ENCODE measurements at places on chromosomes 6 and 20.

DNA sequence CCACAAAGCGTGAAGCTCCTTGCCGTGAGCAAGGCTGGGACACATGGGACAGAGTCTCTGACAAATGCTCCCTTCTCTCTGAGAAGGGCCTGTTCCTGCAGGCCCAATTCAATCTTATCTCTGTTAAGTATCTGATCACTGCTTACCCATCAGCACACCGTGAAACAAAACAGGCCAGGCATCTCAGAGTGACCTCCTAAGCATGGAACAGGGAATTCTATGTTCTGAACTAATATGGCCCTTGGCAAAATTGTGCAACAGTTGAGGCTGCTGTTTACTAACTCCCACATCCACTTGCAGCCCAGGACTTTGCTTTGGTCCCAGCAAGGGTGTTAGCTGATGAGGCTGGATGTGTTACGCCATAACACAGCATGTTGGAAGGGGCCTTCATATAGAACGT is 79.2 kb downstream of the GCLC start:
- no peak for DNase-seq

GRCh38 chr6:35601331-35602132 is 87.2 kb downstream of the FKBP5 start:
- peak; percentile 81 for DNase-seq

GRCh38 chr20:7232796-7233195 is 465.3 kb downstream of the BMP2 start:
- no peak for DNase-seq

DNA sequence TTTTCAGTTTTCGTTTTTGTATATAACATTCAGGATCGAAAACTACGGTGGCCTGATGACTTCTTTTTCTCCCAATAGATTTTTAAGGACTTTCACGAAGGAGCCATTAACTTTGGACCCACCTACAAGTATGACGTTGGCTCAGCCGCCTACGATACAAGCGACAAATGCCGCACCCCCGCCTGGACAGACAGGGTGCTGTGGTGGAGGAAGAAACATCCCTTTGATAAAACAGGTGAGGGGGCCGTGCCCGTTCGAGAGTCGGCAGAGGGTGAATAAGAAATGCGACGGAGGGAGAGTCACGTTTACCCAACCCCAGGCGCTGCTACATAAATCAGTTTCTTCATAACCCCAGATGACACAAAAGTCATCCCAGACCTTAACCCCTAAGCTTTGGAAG is 91.5 kb downstream of the SERAC1 start:
- no peak for DNase-seq

DNA sequence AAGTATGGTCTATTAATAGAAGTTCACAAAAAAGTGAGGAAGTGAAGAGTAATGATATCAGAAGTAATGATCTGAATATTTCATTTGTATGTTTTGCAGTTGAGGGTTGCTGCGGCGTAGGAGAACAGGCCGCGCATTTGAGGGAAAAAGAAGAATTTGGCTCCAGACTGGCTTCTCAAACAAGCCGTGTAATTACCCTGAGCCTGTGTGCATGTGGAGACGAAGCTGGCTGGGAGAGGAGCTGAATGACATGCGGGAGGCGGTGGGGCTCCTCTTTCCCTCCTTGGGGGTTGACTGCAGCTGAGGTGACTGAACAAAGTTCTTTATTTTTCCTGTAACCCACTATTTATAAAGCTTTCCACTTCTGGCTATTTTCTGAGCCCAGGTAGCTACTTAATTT is 115.5 kb upstream of the AFDN start:
- DNase-seq, result no peak

DNA sequence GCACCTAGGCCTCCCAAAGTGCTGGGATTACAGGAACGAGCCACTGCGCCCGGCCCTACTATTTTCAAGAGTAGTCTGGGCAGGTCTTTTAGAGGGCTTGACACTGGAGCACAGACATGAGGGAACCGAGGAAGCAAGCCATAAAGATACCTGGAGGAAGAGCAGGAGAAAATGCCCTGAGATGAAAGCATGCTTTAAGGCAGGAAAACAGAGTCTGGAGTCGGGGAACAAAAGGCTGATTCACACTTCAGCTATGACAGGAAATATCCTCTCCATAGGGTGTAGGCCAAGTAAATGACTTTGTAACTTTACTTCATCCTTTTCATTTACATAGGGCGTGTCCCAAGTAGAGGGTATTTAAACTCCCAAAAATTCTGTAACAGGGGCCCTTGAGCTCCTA is 4.3 kb upstream of the SERINC3 start:
- DNase-seq, result no peak

- no peak for DNase-seq
Observed at GRCh38 chr6:105606831-105607463, 204.1 kb upstream of the PREP start.

- no peak for DNase-seq
Observed at GRCh38 chr6:119584088-119584487, 234.5 kb upstream of the MAN1A1 start.

GRCh38 chr6:43075670-43076463 is at the start of gene PTK7:
Gene PTK7 (plus strand): TSS chr6:43076314. CDS start chr6:43076489, 175 bp downstream.
- DNase-seq, result peak; percentile 47

DNA sequence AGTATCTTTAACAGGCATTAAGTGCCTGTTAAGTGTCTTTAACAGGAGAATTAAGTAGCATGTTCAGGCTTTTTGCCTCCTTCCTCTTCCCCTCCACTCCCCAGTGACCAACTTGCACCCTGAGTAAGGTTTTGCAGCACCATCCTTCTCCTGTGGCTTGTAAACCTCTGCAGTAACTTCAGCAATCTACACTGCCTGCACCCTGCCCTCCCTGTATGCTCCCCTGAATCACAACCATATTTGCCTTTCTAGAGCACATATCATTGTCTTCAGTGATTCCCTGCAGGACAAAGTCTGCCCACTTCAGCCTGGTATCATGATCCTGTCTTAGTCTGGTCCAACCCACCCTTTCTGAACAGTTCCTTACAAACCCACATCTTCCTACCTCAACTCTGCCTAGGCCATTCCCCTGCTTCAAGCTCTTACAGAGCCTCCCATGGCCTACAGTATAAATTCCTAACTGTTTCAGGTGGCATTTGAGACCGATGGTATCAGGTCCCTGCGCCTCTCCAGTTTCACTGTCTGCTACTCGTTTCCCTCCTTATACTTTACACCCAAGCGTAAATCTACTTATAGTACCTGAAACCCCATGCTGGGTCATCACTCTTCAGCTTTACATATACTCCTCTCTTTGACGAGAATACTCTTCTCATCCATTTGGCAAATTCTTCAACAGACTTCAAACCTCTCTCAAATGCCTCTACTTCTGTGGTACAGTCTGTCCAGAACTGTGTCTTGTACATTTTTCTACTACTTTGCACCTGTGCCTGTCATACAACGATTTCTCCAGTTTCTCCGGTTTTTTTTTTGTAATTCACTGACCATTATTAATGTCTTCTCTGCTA is 69.8 kb downstream of the ZHX3 start:
- no peak for DNase-seq

GRCh38 chr20:48017992-48018391 is 232.7 kb upstream of the SULF2 start:
- DNase-seq, result no peak

- no peak for DNase-seq
Observed at GRCh38 chr6:156029286-156029985, 573.8 kb upstream of the NOX3 start.

DNA sequence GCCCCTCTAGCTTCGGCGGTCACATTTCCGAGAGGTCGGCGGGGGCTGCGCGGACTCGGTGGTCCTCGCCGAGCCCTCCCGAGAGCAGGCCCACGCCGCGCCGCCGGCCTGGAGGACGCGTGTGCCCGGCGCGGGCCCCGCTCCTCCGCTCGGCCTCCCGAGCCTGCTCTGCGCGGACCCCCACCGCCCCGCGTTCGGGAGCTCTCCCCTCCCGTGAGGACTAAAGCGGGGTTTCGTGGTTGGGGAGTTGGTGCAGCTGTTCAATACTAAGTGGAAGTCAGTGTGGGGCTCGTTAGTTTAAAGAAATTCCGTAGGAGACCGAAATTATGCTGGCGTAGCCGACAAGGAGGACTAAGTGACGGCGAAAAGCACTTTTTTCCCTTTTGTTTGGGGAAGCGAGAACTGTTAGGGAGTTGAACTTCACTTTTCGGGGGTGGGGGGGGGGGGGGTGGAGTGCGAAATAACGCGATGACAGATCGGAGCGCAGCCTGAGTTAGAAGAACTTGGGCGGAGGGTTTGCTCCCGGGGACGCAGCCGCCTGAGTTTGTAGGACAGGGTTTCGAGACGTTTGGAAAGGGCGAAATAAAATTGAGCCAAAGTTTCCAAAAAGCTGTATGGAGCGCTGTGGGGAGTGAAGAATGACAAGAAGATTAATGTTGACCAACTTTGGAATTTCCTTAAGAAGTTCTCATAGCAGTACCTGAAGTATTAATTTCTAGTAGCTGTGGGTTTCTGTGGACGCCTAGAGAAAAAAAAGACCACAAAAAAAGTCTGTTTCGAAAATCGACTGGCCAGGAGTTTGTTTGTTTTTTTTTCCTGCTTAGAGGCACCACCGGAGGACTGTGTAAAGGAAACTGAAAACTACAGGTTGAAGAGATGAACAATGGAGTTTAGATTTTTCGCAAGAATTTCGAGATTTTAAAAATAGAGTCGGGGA is 1.4 kb downstream of the QKI start:
- DNase-seq, result peak; percentile 14

GRCh38 chr6:134684423-134684795 is 265.5 kb downstream of the ALDH8A1 start:
- DNase-seq, result no peak

DNA sequence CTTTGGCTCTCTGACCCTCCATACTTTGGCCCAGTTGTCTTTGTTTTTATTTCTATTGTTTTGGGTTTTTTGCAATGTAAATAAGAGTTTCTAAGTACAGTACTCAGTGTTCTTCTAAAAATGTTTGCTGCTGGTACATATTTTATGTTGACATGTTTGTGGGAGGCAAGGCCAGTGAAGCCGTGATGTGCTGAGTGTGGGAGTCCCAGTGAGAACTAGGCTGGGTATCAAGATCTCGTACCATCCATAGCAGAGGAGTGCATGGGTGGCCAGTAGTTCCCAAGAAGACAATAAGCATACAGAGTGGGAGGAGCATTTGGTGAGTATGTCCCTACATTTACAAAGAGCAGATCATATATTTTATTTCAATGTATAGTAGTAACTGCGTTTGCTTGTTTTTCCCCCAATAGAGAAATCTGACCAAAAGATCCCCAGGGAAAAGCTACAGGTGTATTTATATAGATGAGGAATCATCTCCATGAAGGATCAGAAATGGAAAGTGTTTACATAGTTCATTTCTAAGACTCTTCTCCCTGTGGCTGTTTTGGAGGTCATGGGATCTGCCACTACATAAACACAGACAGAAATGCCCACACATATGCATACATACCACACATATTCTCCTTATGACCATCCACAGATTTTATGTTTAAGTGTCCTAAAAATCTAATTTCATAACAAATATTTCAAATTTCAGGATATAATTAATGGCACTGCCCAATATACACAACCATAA is 285.9 kb downstream of the ALDH8A1 start:
- DNase-seq, result no peak

GRCh38 chr6:134628154-134628553 is 310.2 kb upstream of the SGK1 start:
- DNase-seq, result no peak

- DNase-seq, result no peak
Observed at GRCh38 chr6:68240726-68241125, 394.4 kb upstream of the ADGRB3 start.

- DNase-seq, result no peak
Observed at GRCh38 chr6:149933461-149933860, 8.4 kb upstream of the ULBP2 start.

GRCh38 chr6:166996406-166996805 is 2.8 kb upstream of the CEP43 start:
- DNase-seq, result no peak

GRCh38 chr6:143180826-143181225 is 120.1 kb downstream of the AIG1 start:
- DNase-seq, result no peak

GRCh38 chr6:44024574-44025219 is 102.6 kb downstream of the MRPL14 start:
- DNase-seq, result no peak

DNA sequence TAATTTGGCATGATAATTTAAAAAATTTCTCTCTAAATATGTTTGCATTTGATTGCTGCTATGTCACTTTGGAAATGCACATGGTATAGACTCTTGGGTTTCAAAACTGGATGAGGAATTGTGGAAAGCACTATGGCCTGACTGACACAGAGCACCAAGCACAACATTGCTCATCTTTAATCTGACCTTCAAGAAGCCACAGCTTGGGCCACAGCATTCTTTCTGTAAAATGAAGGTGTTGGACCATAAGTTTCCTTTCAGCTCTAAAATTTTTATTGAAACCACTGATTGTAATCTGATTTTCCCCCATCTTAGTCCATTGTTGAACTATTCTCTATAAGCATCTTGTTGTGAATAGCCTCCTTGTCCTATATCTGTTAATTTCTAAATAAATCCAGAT is 41.0 kb downstream of the QKI start:
- no peak for DNase-seq

DNA sequence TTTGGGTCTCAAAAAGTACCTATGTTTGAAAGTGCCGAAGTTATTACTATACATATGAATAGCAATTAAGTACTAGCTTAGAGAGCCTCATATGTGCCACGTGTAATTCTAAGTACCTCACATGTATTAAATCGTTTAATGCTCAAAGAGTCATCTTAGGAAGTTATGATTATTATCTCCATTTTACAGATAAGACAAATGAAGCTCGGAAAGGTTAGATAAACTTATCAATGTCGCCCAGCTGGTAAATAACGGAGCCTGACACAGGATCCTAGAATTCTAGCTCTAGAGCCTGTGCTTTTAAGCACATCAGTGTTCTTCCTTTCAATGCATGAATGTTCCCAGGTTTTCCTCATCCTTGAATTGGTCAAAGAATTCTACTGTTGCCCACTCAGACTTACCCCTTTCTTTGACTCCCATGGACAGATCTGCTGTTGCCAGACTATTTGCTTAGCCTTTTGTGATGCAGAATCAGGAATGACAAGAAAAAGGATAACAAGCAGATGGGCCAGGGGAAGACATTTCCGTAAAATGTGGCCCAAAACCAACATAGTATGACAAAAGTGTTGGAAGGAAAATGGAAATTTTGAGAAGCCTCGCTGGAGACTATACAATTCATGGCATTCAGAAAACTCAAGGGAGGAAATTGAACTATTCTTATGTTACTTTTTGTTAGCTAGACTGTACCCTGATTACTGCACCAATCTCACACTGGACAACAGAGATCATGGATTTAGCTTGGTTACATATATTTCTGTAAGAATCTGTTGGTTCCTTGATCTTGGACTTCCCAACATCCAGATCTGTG is 237.1 kb upstream of the CITED2 start:
- no peak for DNase-seq

- peak; percentile 50 for DNase-seq
Observed at GRCh38 chr6:43878823-43879495, 108.9 kb downstream of the VEGFA start.

DNA sequence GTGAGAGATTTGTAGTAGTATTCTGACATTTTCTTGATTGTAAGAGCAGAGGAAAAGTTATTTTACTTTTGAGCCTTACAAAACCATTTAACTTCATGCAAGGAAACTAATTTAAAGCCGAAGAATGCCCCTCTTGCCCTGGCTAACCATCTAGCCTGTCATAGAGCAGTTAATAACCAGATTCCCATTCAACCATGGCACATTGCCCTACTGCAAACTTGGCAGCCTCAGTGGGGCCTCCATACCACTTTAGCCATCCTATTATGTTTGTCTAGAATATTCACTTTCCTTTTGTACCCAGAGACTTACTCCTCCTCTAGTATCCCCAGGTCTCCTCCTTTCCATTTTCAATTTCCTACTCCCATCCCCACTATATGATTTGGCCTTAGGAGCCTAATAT is 230.9 kb downstream of the TBC1D7 start:
- DNase-seq, result no peak

- no peak for DNase-seq
Observed at GRCh38 chr6:82073484-82073883, 174.1 kb downstream of the IBTK start.

- no peak for DNase-seq
Observed at GRCh38 chr6:10404799-10405512, 9.9 kb downstream of the TFAP2A start.

Data from H4 (cell line).